ENCODE measurements at places on chromosomes 5 and 9.

DNA sequence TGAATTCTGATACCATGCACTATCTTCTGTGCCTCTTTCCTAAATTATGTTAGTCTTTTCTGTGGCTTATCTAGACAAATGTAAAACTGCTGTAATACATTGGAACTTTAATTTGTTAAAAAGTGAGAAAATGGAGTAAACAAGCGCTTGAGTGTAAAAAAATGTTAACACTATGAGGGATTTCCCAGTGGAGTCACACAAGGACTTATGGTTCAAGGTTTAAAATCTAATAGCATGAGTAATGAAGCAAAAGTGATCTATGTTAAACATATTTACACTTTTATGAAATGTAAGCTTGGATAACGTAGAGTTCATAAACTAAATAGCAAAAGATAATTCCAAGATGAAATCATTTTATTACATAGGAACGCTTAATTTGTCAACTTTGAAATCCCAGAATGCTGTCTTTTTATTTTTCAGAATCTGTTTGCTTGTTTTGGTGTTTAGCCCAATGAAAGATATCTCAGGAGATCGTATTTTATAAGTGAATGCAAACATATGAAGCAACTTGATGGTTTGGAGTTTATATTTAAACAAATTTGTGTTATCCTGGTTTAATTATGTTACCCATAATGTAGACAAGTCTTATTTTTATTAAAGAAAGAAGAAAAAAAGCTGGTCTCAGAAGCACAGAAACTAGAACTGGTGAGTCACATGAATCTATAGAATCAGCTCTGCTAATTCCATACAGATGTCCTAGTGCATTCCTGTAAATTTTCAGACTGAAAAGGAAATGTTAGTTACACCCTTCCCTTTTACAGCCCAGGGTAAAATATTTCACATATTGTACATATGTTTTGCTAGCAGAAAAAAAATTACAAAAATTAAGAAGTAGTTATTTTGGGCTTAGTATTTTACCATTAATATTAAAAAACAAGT lies 34.2 kb upstream of the FBN2 start:
- DNase-seq = no peak

DNA sequence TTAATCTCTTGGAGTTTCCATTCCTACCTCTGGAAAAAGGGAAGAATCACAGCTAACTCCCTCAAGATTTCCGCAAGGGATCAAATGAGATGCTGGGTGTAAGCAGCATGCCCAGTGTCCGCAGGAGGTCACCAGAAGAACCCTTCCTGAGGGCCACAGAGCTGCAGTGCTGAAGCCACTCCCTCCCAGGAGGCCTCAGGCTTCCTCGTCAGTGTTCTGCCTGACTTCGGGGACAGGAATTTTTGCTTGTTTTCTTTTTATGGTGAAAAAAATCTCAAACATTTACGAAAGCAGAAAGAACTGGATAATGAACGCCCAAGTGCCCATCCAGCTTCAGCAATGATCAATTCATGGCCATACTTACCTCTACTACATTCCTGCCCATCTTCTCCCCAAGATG lies 183.0 kb downstream of the CDK5RAP2 start:
- DNase-seq = no peak

DNA sequence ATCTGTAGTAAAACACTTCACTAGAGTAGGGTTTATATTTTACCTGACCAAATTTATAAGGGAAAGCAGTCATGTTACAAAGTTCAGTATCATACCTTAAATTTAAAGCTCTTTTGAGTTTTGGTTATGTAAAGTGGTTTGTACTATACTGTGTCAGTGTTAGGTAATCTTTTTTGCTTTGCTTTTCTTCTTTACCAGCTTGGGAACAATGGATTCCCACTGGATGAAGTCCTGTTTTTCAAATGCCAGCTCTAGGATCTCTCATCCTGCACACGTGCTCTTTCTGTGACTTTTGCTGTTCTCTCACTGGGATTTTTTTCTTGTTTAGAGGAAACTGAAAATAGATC lies 15.9 kb downstream of the CYSTM1 start:
- no peak for DNase-seq

- no peak for DNase-seq
Measured at GRCh38 chr5:96440185-96440538, 7.1 kb upstream of the PCSK1 start.

DNA sequence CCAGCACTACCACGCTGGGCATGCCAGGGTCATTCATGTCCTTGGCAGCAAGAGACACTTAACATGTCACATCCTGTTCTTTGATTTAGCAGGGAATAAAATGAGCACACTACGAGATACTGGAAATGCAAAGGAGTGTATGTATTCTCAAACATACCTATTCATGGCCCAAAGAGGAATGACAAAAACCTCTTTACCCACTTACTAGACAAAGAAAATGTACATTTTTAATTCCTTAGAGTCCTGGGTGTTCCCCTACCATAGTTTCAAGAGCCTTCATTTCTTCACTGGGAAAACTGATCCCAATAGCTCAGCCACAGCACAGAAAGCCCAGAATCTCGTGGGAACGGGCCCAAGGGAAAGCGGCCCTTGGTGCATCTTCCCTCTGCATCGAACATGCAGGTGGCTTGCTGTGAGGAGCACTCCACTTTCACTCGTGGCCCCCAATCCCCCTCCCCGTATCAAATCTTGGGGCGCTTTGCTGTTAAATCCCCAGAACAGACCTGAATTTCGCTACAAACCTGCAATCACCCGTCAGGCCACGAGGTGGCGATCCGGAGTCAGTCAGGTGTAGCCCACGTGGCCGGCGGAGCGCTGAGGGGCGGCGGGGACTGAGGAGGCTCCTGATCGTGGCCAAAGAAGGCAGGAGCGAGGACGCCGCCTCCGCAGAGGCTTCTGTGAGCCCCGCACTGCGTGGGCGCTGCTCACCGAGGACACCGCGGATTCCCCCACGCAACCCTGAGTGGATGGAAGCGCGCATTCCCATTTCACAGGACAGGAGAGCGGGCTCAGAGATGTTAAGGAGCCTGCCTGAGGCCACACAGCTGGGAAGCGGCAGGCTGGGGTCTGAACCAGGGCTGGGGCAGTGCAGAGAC lies 91.4 kb downstream of the LMX1B start:
- peak; percentile 63 for DNase-seq

GRCh38 chr5:159861086-159861485 lies 55.2 kb upstream of the ADRA1B start:
- DNase-seq = no peak

DNA sequence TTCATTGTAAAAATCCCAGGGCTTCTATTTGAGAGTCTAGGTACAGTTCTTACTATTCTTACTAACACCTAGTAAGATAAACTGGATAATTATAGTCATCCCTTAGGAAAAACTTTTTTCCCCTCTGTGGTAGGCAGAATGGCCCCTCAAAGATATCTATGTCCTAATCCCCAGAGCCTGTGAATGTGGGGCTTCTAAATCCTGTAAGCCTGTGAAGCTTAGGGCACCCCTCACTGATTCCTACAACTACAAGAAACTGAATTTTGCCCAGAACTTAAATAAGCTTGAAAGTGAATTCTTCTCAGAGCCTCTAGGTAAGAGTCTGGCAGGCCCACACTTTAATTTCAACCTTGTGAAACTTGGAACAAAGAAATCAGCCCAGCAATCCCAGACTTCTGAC lies 130.1 kb upstream of the ACOT12 start:
- no peak for DNase-seq

DNA sequence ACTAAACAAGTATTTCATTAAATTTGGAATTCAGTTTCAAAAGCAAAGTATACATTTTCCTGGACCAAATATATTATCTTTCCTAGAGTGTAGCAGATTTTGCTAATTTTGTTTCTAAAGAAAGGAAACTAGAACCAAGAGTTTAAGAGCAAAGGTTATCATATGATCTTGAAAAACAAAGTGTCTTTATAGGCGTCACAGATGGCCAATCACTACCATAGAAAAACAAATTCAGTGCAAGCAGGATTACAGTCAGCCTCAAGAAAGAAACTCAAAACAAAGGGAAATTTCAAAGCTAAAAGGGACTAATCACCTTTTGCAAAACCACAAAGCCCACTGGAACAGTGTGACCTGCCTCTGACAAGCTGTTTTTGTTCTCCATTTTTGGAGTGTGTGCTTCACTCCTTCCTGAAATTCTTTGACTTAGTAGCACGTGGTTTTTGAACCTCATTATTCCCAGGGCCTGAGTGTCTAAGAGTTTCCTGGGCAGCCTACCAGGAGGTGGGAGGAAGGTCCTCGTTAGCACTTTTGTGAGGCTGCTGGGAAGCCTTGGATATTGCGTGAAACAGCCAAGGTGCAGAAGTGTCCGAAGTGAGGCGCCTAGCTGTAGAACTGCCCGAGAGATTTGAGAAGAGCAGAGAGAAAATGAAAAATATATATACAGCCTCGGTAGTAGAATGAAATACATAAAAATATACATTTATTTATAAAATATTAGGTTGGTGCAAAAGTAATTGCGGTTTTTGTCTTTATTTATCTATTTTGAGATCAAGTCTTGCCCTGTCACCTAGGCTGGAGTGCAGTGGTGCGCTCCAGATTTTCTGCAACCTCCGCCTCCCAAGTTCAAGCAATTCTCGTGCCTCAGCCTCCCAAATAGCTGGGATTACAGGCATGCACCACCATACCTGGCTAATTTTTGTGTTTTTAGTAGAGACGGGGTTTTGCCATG lies 246.1 kb downstream of the MARCHF11 start:
- no peak for DNase-seq

DNA sequence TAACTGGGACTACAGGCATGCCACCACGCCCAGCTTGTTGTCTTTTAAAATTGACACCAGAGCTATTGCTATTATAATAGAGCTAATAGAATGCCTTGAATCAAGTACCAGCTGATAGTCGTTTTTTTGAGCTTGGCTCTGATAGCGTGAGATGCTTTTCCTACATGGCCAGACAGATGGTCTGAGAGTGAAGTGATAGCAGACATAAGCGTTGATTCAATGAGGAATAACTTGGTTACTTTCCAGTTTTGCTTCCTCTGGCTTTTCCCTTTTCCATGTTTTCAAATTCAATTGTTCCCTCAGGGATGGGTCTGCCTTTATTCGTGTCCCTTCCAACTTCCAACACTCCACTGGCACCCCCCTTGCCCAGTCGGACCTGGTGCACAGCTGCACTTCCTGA lies 15.4 kb downstream of the AGXT2 start:
- DNase-seq = no peak

- DNase-seq = peak; percentile 58
Measured at GRCh38 chr9:129225815-129226214, 47.8 kb upstream of the IER5L start.

GRCh38 chr5:13739479-13739878 lies 205.0 kb downstream of the DNAH5 start:
- no peak for DNase-seq

DNA sequence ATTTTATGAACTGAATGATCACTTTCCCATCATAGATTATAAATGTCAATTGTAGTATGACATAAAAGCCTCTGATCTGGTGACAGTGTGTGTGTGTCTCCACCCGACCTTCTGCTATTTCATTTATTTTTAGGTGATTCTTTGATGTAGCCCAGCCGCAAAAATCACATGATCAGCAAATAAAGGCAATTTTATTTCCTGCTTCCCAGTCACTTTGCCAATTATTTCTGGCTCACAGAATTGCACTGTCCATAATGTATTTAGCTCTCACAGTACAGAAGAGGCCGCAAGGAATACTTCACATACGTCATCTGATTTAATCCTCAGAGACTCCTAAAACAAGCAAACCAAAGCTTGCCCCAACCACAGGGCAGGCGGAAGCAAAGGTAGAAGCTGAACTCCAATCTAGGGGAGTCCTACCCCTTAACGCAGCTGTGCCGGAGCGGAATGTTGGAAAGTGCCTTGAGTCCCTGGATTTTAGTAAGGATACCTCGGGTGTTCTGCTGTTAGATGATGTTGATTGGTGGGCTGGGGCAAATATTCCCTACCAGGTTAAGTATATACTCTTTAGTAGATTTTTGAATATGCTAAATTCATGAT lies 384.0 kb upstream of the IRX4 start:
- no peak for DNase-seq

DNA sequence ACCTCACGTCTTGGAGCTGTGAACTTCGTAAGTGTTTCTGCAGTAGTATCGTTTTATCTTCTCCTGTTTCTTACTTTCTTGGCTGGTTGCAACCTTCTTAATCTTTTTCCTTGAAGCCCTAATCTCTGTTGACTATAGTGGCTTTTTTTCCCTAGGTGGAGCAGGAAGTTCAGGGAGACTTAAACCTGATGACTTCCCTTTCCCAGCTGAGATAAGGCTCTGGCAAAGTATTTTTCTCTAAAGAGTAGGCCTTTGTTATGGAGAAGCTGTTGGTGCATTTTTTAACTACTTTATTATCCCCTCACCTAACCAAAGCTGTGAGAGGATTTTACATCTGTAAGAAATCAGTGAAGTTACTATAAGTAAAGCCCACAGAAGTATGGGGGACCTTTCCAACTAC lies 723.1 kb upstream of the RIOK2 start:
- no peak for DNase-seq

GRCh38 chr5:172758077-172758833 lies 12.7 kb downstream of the DUSP1 start:
- DNase-seq = no peak

DNA sequence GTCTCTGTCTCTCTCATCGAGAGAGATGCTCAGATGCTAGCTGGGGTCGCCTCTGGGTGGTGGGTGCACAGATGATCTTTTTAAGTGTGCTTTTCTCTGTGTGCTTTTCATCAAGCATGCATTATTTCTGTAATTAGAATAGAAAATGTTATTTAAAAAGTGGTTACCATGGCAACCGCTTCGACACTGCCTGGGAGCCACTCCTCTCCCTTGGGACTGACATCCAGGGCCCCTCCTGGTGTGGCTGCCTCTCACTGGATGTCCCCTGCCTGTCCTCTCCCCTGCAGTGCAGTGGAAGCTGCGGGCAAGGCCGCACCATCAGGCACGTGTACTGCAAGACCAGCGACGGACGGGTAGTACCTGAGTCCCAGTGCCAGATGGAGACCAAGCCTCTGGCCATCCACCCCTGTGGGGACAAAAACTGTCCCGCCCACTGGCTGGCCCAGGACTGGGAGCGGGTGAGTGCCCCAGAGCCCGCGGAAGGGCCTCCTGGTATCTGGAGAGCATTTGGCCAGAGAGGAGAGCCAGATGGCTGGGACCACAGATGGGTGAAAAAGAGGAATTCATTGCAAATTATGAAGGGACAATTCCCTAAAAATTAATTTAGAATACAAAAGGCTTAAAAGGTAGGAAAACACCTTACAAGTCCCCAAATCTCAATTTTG lies 34.7 kb downstream of the ADAMTSL2 start:
- no peak for DNase-seq

GRCh38 chr9:106632621-106633020 lies 230.3 kb upstream of the ZNF462 start:
- DNase-seq = no peak

DNA sequence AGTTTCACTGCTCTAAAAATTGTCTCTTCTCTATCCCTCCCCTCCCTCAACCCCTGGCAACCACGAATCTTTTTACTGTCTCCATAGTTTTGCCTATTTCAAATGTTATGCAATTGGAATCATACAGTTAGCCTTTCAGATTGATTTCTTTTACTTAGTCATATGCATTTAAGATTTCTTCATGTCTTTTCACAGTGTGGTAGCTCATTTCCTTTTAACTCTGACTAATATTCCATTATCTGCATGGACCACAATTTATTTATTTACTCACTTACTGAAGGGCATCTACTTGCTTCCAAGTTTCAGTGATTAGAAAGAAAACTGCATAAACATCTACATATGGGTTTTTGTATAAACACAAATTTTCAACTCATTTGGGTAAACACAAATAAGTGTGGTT lies 372.3 kb downstream of the CDH18 start:
- no peak for DNase-seq
